MCF 10A (cell line): ENCODE measurements at places on chromosomes 11 and 22. TPM values are rescaled to one million over a fixed set of nuclear protein-coding genes. Genes with fewer than 3 reads are reported as not detected.

The HIC2 gene
- 2.2 and 2.5 TPM in 2 replicates for total RNA-seq

The C2CD2L gene
- total RNA-seq: 13.5 and 15.4 TPM in 2 replicates

The RHBDD3 gene
- total RNA-seq: 32.5 and 48.0 TPM in 2 replicates

DNA sequence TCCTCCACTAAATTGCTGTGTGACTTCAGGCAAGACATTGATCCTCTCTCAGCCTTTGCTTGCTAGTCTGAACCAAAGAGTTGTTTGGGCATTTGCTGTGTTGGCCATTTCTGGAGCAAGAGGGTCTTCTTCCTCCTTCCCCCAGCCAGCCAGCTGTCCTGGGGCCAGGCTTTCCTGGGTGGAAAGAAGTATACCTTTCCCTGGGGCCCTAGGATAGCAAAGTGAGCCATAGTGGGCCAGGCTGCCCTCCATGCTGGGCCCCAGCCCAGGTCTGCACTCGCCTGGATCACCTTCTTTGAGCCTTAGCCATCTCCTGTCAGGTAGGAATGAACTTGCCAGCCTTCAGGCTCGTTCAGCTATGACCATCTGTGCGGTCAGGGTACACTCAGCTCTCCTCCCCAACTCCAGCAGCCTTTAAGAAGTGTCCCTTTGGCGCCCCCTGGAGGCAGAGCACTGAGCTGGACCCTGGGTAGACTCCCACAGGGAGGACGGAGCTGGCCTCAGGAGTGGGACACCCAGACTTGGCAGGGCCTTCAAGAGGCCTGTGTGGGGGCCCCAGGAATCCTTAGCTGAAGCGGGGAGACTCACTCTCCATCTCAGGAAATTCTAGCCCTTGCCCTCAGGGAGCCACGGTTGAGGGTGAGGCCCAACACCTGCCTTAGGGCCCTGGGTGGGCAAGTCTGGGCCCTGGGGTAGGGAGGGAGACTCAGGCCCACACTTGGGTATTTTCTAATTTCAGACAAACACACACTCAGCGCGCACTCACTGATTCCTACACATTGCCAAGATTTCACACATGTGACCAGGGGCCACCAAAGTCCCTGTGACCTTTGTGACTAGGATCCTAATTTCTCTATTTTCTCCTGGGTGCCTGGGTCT, 35.6 kb upstream of the TPBGL start:
- peak; percentile 83 for DNase-seq

DNA sequence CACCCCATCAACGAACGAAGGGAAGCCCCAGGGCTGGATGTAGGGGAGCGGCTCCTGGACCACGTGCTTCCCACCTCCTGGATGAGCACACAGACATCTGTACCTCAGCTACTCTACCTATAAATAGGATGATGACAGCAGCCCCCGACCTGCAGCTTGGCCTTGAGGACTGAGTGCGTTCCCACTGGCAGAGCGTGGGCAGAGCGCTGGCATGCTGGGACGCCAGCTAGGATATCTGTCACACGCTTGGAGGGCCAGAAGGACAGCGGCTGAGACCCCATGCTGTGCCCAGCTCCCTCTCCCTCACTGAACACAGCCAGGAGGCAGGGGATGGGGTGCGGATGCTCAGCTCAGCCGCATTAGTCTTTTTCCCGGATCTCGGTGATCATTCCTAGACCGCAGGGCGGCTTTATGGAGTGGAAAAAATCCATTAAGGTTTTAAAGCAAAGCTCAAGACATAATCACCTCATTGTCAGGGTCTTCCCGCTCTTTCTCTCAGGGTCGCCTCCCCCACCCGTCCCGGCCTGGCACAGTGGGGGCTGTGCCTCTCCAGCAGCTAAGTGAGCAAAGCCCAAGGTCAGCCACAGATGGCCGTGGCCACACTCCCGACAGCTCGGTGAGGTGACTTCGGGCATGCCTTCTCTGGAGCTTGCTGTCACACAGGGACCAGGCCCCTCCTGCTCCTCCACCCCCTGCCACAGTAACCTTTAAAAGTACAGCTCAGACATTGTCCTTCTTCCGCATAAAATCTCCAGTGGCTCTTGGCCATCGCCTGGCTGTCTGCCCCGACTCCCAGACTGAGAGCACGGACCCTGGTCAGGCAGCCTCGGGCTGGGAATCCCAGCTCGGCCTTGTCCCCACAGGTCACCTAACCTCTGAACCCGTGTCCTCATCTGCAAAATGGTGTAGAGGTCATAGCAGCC, 69.6 kb upstream of the SHISAL1 start:
- DNase-seq: no peak

DNA sequence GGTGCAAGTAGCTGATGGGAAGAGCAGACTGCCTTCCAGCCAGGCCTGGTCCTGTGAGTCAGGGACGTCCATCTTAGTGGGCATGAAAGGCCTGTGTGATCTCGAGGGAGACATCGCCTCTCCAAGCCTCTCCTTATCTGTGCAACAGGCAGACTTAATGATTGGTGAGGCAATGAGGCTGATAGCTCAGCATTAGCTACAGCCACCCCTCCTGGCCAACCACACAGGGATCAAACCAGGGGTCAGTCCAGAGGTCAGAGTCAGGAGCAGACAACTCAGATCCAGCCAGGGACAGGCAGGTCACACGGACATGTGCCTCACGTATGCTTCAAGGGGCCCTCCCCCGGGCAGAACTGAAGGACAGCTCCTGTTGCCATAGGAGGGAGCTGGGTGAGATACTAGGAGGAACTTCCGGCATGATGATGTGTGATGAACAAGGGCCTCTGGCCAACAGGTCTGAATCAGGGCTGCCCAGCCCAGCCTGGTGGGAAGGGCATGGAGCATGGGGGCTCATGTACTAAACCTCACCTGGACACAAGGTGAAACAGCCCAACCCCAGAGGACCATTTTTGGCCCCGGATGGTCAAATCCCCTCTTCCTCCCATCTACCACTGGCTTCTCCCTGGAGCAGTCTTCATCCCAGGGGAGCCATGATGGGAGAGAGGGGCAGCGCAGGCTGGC, 2.8 kb upstream of the APOC3 start:
- DNase-seq: no peak

DNA sequence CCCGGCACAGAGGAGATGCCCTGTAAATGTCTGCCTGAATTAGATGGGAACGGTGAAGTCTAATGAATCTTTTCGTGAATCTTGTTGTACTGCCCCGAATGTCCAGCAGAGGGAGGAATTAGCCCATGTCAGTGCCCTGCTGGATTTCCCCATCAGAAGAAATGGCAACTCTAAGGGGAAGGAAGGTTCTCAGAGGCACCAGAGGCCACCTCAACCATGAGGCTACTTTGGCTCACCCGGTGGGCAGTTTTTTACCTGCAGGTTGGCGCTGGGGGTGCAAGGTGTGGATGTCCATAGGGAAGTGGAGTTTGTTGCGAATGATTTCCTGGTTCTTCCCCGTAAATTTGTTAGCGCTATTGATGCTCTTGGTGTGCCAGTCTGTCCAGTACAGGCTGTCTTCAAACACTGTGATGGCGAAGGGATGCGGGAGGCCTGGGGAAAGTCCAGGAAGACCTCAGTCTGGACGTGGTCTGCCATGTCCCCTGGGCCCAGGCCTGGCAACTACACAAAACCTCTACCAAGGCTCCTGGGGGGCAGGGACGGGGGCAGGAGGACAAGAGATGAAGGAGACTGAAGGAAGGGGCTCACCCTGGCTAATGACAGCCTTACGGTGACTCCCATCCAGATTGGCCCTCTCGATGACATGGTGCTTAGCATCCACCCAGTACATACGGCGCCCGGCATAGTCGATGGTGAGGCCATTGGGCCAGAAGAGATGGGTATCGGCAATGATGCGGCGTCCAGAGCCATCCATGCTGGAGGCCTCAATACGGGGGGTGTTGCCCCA, 28.5 kb downstream of the LRP4 start:
- DNase-seq: peak; percentile 82

DNA sequence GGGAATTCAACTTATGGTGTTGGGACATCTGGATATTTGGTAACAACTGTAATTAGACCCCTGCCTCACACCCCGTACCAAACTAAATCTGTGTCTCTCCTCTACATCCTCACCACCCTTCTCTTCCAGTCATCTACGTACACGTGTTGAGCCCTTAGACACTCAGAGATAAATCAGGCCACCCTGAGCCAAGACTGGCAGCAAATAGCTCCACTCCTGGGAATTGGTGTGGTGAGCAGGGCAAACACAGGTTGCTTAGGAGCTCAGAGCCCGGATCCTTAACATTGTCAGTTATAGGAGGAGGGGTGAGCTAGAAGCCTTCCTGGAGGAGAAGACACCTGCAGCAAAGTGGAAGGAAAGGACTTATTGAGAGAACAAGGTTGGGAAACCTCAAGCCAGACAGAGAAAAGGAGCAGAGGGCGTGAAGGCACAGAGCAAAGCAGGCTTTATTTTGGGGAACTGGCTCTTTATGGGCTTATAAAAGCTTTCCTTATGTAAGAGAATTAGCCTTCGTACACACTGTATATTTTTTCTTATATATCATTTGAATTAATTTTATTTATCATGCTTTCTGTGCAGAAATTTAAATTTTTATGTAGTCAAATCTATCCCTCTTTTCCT, 36.9 kb upstream of the KLHL35 start:
- DNase-seq: no peak

DNA sequence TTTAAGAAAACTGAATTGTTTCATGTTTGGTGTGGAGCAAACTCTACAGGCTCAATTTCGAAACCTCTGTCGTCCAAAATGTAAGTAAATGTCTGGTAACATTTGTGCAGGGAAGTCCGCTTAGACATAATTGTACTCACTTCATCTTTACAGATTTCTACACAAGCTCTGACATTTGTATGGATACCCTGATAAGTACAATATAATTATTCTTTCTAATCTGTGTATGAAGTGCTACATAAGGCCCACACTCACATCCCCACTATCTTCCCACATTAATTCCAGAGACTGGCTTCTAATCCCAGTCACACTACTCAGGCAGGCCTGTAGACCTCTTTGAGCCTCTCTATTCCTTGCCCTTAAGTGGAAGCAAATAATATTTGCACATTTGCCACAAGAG, 129.2 kb upstream of the LMO1 start:
- DNase-seq: no peak

DNA sequence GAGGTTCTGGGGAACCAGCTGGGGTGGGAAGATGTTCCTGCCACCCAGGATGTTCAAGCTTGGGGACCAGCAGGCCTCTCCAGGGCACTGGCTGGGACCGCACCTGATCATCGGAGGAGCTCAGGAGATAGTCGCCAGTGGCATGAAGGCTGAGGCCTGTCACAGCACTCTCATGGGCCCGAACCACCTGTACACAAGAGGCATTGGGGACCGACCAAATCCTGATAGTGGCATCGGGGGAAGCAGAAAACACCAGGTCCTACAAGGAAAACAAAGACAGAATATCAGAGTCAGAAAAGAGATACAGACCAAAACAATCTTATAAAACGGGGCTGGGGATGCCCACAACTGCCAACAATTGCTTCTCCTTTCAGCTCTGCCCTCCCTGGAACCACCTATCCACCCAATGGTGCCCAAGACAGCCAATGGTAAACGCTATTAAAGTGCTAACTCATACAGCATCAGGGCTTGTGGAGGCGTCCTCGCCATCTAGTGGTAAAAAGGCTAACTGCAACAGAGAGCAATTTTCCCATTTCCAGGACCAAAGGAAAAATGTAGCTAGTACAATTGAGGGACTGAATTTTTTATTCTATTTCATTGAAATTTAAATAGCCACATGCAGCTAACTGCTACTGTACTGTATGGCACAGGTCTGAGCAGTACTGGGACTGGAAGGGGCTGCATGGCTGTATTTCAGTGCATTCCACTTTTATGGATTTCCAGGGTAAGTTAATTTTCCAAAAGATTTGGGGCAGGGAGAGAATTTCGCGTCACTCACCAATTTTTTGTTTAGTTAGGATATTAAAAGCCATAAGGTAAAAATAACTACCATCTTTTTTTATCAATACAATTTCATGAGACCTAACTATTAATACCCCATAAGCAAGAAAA, 7.1 kb downstream of the PRPF19 start:
- DNase-seq: peak; percentile 64

- no peak for DNase-seq
Observed at GRCh38 chr11:117866526-117866925, 9.9 kb downstream of the FXYD6 start.
